ENCODE measurements at places on chromosomes 1 and 21.

- no peak for DNase-seq
Observed at GRCh38 chr1:225896937-225897549, 8.1 kb upstream of the LEFTY1 start.

DNA sequence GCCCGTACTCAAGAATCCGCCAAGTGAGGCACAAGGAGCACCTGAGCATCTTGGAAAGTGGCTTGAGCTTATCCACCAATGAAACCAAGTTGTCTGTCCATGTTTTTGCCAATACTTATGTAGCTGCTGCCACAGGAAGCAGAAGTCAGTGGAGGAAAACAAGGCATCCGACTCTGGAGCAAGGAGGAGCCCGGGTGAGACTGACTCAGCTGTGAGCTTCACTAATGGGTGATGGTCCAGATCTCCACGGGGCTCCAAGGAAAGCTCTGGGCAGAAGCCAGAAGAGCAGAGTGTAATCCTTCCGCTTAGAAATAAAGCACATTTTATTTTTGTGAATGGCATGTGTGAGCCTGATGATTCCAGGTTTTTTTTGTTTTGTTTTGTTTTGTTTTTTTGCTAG lies 12.3 kb upstream of the SSR2 start:
- no peak for DNase-seq

- no peak for DNase-seq
Observed at GRCh38 chr1:57165546-57165945, 199.7 kb upstream of the C8B start.

DNA sequence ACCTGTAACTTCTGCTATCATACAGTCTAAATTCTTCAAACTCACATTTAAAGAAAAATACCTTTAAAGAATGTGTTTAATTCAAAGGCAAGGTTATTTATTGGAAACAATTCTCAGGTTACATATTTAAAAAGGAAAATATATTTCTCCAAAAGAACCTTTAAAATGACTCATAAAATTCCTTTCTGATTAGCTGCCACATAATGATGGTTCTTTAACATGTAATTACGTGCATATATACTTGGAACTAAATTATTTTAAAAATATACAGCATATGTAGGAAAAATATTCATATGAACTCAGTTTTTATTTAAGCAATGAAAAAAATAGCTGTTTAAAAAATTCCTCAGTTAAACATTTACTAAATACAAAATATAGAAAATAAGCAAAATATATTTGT lies 173.6 kb downstream of the COP1 start:
- no peak for DNase-seq

All from NCI-H1417 treated with DMSO at 0.1 percent for 48 hours (cell line).